ENCODE measurements at places on chromosomes 6 and 20.

DNA sequence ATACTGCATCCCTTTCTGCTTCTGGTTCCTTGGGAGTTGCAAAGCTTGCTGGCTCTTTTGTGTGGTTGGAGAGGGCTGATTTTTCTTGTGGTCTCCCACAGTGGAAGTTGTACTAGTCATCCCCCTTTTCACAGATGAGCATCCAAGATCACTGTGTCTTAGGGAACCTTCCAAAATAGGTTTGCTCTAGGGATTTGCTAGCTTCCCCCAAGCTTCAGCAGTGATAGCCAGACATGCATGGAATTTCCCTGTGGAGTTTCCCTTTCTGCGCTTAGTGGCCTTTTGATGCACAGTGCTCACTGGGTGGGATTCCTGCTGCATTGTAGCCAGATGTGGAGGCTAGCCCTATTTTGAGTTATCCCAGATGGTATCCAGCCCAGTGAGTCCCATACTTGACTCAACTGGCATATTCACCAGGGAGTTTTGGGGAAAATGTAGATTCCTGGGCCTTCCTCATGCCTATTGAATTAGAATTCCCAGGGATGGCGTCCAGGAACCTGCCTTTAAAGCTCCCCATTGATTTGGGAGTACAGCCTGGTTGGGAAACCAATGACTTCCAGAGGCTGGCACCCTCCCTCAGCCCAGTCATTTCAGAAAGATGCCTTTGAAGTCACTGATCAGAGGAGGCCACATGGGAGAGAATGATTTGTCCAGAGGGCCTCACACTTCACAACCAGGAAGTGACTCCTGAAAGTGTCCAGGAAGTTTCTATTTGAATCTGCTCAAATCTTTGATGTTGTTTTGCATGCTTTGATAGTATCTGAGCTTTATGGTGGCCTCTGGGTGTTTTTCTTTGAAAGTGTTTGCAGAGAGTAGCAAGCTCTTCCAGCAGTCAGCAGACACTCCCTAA lies 25.9 kb downstream of the PPARD start:
- DNase-seq: no peak

- no peak for DNase-seq
Measured at GRCh38 chr6:1423578-1423977, 34.2 kb downstream of the FOXF2 start.

- DNase-seq: no peak
Measured at GRCh38 chr6:154476494-154476893, 34.0 kb downstream of the CNKSR3 start.

DNA sequence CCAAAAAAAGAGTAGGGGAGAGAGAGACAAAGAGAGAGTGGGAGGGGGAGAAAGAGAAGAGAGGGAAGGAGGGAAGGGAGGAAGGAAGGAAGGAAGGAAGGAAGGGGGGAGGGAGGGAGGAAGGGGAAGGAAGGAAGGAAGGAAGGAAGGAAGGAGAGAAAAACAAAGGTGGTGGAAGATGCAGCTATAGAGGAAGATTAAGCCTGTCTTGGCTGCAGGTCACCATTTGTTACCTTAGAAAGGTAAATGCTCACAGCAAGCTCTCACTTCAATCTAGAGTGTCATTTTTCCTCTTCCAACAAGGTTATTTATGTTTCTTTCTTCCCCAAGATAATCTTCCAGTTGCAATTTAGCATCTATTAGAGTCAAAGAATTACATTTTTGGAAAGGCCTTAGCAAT lies 284.0 kb downstream of the PHACTR1 start:
- no peak for DNase-seq

DNA sequence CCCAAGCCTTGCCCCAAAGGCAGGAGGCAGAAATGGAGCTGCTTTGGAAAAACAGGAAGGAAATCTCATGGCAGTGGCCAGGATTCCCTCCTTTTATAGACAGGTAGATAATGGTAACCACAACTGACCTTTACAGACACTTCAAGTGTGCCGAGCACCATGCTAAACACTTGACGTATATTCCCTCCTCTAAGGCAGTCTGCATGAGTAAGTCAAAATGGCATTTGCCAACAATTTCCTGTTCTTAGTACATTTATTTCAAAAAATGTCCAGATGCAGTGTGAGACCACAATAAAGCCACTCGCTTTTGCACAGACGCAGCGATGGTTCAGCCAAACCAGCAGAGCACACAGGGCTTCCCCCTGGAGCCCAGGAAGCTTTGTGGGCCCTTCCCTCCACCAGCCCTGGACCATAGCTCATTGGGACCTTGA lies 16.5 kb upstream of the GPR6 start:
- no peak for DNase-seq

Data from T follicular helper cell (primary cell).